ENCODE measurements at places on chromosomes 4 and X.
A peak's percentile ranks its signal among the peaks of the same experiment; 100 is the strongest.

DNA sequence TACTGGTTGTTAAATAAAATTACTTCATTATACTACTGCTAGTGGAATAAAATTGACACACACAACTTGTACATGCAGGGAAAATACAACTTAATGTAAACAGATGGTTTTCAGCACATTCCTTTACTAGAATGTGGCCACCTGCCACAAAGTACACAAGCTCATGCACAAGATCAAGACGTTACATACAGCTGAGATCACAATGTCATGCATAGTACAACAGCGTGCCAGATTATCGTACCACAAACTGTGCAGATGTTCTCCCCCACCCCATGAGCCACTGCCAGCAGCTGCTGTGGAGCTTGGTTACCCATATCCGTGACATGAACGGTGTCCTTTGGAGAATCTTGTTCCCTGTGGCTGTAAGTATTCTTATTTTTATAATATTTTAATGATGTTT is 27.7 kb downstream of the FBXO8 start:
- DNase-seq: no peak

GRCh38 chr4:135098061-135098460 is 896.5 kb upstream of the PABPC4L start:
- DNase-seq: no peak

GRCh38 chr4:86916392-86916791 is 18.4 kb upstream of the AFF1 start:
- DNase-seq: no peak

- DNase-seq: no peak
Measured at GRCh38 chr4:31655328-31655727, 935.2 kb downstream of the PCDH7 start.

DNA sequence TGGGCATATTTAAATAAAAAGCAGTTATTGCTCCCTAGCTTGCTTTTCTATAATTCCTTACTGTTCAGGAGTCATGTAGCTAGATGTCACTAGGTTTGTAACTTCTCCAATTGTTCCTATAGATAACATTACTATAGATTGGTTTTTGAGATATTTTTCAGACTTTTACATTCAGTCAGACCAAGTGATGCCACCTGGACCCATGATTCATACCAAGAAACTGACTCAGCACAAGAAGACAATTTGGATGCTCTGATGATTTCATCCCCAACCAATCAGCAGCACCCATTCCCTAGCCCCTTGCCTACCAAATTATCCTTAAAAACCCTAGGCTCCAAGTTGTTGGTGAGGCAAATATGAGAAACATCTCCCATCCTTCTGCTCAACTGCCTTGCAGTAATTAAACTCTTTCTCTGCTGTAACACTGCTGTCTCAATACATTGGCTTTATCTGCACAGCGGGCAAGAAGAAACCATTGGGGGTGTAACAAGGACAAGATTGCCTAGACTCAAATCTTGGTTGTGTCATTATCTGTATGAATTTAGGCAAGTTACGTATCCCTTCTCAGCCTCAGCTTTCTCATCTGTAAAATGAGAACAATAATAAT is 11.8 kb upstream of the NEIL3 start:
- peak; percentile 13 for DNase-seq

- no peak for DNase-seq
Measured at GRCh38 chr4:138734746-138735145, 280.8 kb upstream of the NOCT start.

GRCh38 chr4:71445811-71446210 is 107.0 kb downstream of the SLC4A4 start:
- no peak for DNase-seq

DNA sequence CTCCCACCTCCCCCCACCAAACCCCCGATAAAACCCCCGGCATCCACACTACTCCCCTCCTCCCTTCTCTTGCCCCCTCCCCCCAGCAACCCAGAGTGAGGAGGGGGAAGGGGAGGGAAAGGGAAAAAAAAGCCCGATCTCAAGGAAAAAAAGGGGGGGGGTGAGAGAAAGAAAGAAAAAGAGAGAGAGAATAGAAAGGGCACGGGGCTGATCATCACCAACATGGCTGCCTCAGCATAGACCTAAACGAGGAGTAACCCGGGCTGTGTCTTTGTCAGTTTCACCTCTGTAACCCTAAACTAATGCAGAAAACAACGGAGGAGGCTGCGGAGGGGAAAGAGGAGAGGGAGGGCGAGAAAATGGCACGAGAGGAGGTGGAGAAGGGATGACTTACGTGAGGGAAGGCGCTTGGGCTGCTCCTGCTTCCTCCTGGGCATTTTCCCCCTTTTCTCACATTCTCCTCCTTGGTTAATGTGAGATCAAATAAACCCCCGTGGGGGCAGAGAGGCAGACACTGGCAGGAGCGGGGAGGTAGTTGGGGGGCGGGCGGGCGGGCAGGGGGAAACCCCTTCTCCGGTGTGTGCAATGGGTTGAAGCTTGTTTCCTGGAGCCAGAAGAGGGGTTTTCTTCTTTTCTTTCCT is 532 bp downstream of the ZNF827 start:
- peak; percentile 55 for DNase-seq

DNA sequence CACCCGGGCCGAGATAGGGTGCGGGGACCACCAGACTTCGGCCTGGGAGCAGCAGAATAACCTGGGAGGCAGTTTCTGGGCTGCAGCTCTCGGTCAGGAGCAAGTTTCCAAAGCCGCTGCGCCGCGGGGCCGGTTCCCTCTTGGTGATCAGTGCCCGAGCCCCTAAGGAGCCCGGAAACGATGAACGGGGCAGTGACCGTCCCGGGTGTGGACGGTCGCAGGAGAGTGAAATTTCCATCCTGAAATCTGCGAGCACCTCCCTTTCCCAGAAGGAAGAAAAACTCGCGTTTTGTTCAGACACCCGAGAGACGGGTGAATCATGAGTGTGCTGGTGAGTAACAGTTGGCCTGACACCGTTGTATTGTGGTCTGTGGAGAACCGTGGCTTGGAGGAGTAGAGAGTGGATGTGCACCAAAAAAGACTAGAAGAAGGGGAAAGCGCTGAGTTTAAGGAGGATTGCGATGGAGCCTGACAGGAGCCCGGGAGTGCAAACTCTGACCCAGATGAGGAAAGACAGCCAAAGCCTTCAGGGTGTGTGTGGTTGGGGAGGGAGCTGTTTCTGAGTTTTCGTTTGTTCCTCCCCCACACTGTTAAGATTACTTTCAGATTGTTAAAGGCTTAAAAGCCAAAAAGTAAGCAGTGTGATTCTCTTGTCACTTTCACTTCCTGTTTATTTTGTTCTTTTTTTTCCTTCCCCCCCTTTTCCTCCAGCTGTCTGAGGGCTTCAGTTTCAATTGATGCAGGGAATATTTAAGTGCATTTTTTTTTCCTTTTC is 828 bp downstream of the MCUB start:
- DNase-seq: peak; percentile 77

GRCh38 chrX:9919632-9920172 is 47.5 kb upstream of the CLDN34 start:
- no peak for DNase-seq

GRCh38 chr4:169132561-169133305 is 122.7 kb upstream of the CBR4 start:
- DNase-seq: no peak

GRCh38 chrX:53286171-53286570 is 4.8 kb upstream of the IQSEC2 start:
- DNase-seq: no peak

DNA sequence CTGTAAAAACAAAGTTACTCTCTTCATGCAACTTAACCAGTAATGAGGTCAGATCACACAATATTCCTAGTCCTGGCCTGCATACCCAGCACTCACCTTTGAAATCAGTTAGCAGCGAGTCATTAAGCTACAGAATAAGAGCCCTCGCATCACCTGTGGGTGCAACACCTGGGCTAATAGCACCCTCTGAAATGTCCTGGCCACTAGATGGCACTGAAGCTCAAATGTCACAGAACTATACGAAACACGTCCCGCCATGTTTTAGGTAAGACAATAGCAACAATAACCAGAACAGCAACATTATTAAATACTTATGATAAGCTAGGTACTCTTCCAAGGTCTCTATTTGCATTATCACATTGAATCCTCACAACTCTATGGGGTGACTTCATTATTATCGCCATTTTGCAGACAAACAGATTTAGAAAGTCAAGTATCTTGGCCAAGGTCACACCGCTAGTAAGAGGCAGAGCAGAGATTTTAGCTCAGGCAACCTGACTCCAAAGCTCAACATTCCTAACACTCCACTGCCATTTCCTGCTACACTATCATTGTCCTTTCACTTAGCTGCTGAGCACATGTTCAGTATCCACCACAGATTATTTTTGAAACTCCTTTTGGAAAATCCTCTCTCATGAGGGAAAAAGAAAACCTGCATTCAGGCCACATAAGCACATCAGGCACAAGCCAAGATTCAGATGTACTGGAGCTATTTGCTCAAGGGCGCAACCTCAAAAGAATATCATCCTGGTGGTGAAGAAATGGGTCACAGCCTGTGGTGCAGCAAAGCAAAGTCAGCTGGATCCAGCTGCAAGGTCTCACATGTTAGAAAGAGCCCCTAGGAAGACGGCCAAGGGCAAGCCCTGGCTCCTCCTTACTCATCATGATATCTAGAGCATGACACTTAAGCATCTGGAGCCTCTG is 59.5 kb upstream of the KDR start:
- DNase-seq: peak; percentile 52

GRCh38 chr4:118226311-118227010 is 126.3 kb downstream of the PRSS12 start:
- DNase-seq: no peak

Data from activated CD4-positive, alpha-beta T cell treated with anti-CD3 and anti-CD28 coated beads for 36 hours (primary cell).